Stimulated activated CD8-positive, alpha-beta memory T cell treated with anti-CD3 and anti-CD28 coated beads, Interleukin-2, amount 100 ng/mL, for 48 hours (primary cell): ENCODE measurements at places on chromosomes 5 and 9.

GRCh38 chr9:77502568-77502967 lies 145.6 kb downstream of the GNA14 start:
- DNase-seq = no peak

- no peak for DNase-seq
Observed at GRCh38 chr5:172380987-172381643, 73.2 kb downstream of the SH3PXD2B start.

DNA sequence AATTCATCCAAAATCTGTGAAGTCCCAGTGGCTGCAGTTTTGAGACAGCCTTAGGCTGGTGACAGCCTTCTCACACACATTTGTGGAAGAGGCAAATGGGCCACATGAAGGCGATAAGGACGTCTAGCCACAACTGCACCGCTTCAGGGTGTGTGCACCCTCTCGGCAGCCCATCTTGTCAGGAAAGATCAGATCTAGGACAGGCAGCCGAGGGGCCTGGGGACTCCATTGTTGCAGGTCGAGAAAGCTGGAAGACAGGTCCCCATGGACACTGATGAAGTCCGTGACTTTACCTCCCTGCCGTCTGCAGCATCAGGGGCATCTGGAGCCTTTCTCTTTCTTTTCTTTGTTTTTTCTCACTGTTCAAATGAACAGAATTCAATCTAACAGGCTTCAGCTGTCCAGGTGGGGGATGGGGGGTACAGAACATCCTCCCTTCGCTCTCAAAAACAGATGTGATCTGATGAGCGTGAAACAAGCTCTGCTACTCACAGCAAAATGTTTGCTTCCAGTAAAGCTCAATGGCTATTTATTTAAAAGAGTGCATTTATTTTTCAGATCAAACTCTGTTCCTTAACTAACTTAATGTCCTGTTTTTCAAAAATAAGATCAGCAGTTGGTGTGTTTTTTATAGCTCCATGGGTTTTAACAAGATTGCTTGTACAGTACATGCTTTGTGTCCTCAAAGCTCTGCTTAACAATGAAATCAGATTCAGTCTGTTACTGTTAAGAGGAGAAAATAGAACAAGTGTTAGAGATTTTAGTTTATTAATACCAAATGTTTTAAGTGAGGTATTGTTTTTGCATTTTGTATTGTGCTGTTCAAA lies 111.8 kb upstream of the OTULINL start:
- no peak for DNase-seq

DNA sequence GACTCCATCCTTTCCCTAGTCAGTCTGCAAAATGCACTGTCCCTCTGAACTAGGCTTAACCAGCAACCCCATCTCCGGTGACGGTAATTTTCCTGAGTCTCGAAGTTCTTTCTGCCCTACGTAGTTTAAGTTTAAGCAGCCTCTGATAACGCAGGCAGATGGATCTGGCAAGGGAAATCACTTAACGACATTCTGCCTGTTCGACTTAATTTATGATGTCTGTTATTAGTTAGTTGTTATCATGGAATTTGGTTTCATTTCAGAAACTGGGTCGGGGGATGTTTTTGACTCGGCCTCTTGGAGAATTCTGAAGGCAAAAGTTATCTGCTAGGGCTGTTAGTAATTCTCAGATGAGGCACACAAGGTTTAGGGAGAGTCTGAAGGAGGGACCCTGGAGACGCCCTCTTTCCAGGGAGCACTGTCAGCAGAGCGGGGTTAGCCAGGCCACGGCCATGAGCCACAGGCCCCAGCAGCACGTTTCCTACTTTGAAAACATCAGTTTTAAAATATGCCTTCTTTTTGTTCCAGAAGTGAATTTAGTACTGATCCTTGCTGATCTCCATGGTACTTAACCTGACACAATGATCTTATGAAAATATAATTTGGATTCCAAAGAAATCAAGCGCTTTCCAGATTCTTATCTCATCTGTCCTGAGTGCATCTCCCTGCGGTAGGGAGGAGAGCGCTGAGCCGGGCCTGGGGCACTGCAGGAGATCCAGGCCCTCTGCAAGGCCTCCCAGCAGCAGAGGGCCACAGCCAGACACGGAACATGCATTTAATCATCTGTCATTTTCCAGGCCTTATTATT lies 171.0 kb upstream of the OTULINL start:
- no peak for DNase-seq

DNA sequence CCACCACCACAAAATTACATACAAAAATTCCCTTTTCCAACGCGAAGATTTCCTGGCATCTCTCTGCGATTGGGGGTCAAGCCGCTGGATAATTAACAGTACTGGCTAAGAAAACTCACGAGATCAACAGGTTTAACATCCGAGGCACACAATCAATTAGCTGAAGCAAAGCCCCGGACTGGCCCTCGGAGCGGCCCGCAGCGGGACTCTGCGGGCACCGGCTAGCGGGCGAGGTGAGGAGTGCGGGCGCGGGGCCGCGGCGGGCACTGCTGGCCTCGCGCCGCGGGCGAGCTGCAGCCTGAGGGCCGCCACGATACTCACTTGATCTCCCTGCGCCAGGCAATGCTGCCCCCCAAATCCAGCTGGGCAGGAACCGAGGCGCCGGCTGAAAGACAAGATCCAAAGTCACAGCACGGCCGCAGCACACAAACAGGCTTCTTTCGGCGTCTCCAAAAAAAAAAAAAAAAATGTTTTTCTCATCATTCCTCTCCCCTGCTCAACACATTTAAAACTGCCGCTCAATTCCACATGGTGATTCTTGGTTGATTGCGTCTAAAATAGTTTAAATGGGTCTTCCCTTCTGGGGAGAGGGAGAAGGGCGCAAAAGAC lies 210.2 kb downstream of the MEF2C start:
- DNase-seq = no peak

GRCh38 chr9:133891741-133892140 lies 100.4 kb downstream of the VAV2 start:
- DNase-seq = no peak

- no peak for DNase-seq
Observed at GRCh38 chr9:87113874-87114273, 166.6 kb upstream of the GAS1 start.
